ENCODE measurements at places on chromosomes 5 and 9.
A peak's percentile ranks its signal among the peaks of the same experiment; 100 is the strongest.

DNA sequence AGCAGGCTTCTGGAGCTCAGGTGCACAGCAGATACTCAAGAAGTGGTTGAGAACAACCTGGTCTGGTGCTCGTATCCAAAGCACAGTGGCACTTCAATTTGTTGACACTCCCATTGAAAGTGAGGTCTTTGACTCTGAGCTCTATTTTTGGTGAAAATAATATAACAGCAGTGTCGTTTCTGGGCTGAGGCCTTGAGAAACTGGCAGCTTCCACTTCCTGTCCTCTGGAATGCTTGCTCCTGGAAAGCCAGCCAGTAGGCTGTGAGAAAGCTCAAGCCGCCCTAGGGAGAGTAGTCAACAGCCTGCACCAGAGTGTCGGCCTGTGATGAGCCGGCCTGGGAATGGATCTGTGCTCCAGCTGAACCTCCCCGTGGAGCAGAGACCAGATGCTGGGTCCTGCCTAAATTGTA lies 6.8 kb upstream of the SUSD3 start:
- DNase-seq: no peak

DNA sequence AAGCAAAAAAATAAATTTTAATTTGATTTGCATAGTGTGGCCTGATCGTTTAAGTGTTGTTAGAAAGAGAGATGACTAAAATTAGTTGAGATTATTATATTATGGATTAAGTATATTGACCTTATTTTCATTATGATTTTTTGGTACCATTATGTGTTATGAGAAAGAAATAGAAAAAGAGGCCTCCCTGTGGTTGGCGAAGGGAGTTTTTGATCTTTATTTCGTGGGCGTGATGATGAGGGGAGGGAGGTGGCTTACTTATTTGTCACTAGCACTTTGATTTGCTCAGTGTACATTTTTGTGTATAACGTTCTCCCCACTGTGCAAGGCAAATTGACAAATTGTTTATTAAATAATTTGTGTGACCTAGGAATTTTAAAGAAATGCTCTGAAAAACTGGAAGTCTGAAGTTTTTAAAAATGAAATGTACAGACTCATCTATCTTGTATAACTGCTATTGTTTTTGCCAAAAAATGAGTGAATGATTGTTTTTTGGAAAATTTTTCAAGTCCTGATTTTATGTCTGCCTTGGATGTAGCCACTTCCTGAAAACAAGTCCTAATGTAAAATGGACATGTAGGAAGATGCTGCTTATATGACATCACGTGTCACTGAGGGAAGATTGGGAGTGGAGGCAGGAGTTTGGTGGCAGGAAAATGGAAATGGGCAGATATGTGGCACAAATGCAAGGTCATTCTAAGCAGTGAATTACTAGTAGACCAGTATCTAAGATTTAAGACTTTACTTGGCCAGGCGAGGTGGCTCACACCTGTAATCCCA lies 3.0 kb downstream of the DAPK1 start:
- DNase-seq: no peak

DNA sequence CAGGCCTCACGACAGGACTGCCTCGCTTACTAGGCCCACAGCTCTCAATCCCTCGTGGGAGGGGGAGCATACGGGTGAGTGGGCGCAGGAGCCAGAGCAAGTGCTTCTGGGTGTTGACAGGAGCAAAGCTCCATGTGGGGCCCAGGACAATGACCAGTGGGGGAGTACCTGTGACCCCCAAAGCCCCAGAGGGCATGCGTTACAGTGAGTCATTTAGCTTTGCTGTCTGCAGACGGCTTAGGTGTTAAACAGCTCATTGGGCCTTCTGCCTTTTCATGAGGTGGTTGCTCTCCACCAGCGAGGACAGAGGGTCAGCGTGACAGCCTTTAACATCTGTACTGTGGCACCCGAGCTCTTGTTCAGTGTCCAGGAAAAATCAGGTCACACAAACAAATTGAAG lies 78.2 kb downstream of the GRAMD2B start:
- no peak for DNase-seq

DNA sequence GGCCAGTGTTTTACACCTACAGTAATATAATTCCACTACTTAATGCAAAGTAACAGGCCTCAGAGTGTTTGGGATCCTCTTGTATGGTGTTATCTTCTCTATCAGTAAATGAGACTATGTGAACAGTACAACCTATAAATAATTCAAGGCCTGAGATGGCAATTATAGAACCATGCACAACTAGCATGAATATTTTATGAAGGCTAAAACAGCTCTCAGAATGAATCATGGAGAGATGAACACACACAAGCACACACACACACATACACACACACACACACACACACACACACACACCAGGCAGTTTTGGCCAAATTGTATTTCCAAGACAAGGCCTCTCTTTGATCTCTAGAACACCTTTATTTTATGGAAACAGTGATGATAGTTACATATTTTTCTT lies 224.9 kb downstream of the EBF1 start:
- no peak for DNase-seq

DNA sequence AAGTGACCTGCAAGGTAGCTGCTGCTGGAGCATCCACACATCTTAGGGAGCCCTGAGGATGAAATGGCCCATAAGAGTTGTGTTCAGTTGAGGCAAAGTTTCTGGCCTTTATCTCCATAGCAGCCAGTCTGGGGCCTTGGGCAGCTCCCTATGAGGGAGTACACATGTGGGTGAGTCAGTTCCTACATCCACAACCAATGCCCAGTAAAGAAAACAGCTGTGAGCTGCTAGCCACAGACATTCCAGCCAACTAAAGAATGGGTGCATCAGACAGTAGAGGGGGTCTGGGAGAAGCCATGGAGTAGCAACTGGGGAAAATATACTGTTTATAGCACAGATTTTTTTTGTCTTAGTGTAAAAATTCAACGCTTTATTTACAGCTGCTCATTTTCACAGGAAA lies 720.7 kb downstream of the TLE1 start:
- DNase-seq: no peak

DNA sequence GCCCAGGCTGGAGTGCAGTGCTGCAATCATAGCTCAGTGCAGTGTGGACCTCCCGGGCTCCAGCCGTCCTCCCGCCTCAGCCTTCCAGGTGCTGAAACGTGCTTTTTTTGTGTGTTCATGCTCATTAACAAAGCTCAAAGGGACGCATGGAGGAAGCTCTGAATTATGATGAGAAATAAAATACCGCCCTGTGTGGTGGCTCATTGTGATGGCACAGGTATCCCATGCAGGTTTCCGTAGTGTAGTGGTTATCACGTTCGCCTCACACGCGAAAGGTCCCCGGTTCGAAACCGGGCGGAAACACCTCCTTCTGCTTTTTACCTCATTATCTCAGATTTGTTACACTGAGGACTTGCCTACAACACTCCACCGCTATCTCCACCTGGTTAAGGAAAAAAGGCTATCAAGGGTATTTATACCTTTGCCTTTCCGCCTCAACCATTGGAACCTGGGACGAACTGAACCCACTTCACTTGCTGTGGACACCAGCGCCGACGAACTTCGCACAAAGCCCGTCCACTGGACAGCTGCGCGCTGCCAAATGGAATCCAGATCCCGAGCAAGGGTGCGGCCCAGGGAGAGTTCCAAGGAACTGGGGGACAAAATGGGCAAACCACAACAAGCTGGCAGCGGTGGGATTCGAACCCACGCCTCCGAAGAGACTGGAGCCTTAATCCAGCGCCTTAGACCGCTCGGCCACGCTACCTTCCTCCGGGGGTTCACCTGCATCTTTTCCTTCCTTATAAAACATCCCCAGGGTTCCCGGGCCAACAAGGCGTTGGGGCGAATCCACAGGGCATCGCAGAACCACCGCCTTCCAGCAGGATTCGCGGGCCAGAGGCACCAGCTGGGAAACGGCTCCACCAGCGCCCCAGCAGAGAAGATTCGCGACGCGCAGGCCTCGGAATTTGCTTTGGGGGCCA lies 26.3 kb downstream of the OR2V2 start:
- no peak for DNase-seq

DNA sequence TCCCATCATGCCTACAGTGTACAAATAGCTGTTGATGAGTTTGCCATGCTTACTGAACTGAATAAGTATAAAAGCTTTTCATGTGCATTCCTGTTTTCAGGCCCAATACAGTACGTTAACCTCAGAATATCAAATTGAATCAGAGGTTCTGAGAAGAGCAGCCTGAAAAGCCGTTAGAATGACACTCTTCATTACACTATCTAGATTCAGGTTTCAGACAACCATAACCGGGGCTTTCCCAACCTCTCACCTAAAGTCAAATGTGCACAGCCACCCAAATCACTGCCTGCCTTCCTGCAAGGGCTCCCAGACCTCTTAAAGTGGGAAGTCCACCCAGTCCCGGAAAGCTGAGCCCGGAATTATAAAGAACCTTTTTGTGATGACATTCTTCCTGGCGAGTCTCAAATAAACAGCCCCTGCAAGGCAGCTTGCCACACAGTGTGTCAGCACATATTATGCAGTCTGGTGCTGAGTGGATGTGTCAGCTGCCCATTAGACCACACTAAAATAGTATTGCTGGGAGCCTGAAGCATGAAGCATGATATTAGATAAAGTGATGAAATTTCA lies 245.8 kb downstream of the TLE4 start:
- DNase-seq: peak; percentile 14

- DNase-seq: no peak
Observed at GRCh38 chr9:69109152-69109551, 64.9 kb upstream of the TJP2 start.

DNA sequence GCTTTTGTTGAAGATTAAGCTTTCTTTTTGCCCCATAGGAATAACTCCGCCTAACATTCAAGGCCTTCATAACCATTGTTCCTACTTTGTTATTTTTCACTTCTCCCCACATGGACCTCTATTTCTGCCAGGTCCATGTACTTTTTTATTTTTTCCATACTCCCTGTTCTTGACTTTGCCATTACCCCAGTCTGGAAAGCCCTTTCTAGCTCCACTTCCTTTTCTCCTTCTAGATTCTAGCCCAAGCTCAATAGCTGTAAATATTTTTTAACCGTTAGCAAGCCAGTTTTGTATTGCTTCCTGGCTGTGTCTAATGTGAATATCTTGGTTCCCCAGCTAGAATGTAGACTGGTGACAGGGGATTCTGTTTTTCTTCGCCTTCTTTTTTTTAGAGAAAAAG lies 26.1 kb downstream of the NCBP1 start:
- no peak for DNase-seq

GRCh38 chr9:113973226-113973625 lies 97.1 kb downstream of the ZNF618 start:
- no peak for DNase-seq

- DNase-seq: no peak
Observed at GRCh38 chr5:81303563-81303962, 2.2 kb downstream of the ZCCHC9 start.

GRCh38 chr5:125505115-125505514 lies 758.7 kb upstream of the ZNF608 start:
- no peak for DNase-seq

DNA sequence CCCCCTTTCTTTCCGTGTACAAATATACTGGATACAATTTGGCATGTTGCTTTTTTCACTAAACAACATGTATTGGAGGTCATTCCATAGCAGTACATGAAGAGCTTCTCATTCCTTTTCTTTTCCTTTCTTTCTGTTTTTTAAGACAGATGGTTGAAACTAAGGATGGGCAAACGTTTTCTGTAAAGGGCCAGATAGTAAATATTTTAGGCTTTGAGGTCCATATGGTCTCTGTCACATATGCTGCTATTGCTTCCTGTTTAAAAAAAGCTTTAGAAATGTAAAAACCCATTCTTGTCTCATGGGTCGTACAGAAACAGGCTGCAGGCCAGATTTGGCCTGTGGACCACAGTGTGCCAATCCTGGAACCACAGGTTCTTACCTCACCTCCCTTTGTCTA lies 160.1 kb downstream of the ACER2 start:
- DNase-seq: no peak

GRCh38 chr9:69097064-69097463 lies 61.5 kb downstream of the FXN start:
- no peak for DNase-seq

- DNase-seq: no peak
Observed at GRCh38 chr5:153517241-153517611, 26.8 kb downstream of the GRIA1 start.

- no peak for DNase-seq
Observed at GRCh38 chr5:62581836-62582597, 3.4 kb downstream of the LRRC70 start.

GRCh38 chr5:3709068-3709716 lies 113.6 kb downstream of the IRX1 start:
- DNase-seq: no peak

DNA sequence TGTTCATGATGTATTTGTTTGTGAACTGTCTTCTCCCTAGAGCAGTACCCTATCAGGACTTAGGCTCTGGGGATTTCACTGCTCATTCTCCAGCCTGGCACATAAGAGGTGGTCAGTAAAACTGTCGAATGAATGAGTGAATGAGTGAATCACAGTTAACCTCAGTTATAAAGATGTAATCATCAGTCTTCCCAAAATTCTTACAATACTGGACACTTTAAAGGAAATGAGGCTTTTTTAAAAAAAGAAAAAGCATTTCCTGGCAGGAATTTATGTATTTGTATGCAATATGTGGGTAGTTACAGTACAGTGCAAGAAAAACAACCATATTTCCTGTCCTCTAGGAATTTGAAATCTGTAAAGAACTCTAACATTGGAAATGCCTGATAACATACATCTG lies 59.6 kb downstream of the RAI14 start:
- DNase-seq: no peak

GRCh38 chr5:114204923-114205322 lies 156.9 kb upstream of the KCNN2 start:
- DNase-seq: no peak

DNA sequence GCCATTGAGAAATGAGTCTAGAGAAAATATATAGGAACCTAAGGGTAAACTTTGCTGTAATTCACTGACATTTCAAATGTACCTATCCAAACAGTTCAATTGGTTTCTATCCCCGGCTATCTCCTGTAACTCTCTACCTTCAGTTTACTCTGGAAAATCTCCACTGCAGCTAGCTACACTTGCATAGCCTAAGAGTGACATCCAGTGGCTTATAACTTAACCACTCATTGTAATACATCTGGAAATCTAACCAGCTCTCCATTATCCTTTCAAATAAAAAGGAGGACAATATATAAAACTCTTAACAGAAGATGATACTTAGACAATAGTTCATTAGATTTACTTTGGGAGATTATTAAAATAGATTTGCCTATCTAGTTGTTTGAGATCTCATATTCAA lies 35.3 kb upstream of the SPDL1 start:
- no peak for DNase-seq

GRCh38 chr5:173733831-173734501 lies 117.5 kb upstream of the BOD1 start:
- DNase-seq: no peak

GRCh38 chr5:116438979-116439554 lies 135.6 kb downstream of the SEMA6A start:
- DNase-seq: no peak

DNA sequence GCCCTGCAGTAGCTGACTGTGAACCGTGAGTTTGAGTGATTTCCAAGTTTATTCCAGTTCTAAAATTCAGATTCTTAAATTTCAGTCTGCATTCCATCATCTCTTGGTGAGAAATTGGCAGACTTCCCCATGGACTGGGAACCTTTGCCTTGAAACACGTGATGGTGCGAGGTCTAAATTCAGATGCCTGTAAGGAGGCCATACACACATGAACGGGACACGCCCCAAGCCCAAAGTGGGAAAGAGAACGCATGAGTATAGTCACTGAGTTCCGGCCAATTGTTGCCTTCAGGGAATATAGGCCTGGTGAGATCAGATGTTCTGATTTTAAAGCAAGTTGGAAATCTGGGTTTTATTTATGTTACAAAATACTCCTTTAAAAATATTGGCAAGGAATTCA lies 1084.4 kb upstream of the WWC1 start:
- no peak for DNase-seq

Data from right kidney (tissue), 9 donors.